Body of pancreas (tissue), 4 donors: ENCODE measurements at places on chromosomes 3 and 15. TPM values are rescaled to one million over a fixed set of nuclear protein-coding genes. Genes with fewer than 3 reads are reported as not detected.

Gene CPEB1
- total RNA-seq = 1.0 TPM

Gene NPAP1
- total RNA-seq = 0.26 TPM

Gene DAZL
- total RNA-seq = not detected

Gene LEKR1
- total RNA-seq = 0.99 TPM

Gene UBL7
- total RNA-seq = 25.7 TPM

DNA sequence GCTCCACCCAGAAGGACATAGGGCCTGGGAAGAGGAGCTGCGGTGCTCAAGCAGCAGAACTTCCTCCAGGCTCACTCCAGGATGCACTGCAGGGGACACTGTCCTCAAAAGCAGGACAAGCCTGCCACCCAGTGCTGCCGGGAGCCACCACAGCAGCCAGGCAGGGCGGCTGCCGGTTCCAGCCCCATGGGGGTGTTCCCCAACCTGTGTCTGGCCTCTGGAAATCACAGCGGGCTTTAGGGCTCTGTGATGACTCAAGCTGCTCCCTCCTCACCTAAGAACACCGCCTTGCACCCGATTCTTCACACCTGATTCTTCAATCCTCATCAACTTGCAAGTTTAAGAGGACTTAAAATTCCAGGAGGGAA lies 71.9 kb upstream of the SLC6A11 start:
- H3K27me3 ChIP-seq = no peaks in the 10 kb centered on the region
- no peaks in the 10 kb centered on the region for H3K36me3 ChIP-seq
- no peaks in the 10 kb centered on the region for H3K4me1 ChIP-seq
- H3K27ac ChIP-seq = no peak overlapping the region
- H3K4me3 ChIP-seq = no peak overlapping the region

DNA sequence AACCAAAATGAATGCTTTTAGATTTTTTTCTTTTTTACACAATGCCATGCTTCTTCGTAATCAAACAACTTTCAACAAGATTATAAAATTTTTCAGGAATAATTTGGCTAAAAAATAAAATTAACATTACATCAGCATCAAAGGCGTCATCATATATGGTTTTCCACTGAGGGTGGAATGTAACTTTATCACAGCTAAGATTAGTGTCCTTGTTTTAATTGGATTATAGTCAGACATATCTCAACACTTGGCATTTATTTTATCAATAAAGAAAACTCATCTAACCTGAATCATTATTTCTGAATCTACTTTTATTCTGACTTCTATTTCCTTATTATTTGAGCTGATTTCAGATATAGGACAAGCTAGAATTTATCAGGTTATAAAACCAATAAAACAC lies 1.6 kb downstream of the NRG4 start:
- no peak overlapping the region for H3K27ac ChIP-seq
- no peaks in the 10 kb centered on the region for H3K27me3 ChIP-seq
- H3K4me3 ChIP-seq = no peak overlapping the region
- H3K4me1 ChIP-seq = peaks cover 33% of the 10 kb centered on the region
- DNase-seq = no peak

GRCh38 chr3:183553334-183554026 lies 2.0 kb downstream of the KLHL6 start:
- no peaks in the 10 kb centered on the region for H3K27me3 ChIP-seq
- no peak for DNase-seq
- no peak overlapping the region for H3K4me3 ChIP-seq

DNA sequence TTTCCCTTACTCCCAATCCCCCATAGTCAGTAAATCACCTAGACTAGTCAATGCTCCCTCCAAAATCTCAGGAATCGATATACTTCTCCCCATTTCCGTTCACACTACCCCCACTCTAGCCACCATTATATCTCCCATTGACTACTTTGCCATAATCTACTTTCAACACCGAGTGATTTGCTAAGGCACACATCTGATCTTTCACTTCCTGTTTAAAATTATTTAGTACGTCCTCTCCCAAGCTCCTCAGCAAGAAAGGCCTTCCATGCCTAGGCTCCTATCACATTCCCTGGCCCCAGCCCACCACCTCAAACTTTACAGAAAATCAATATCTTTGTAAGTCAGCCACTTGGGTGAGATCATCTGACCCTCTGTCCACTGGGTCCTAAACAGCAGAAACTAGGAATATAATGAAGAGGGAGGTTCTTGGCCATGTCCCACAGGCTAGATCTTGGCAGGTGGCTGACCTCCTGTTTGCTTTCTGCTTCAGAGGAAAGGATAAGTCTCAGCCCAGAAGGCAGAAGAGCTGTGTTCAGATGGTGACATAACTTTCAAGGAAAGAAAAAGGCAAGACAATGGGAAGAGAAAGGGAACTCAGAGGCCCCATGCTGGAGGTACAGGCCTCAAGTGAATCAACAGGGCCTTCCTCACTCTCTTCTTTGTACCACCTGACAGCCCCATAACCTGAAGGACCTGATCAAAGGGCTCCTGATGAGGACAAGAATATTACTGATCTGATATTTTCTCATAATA lies 103.0 kb downstream of the RPL22L1 start:
- H3K4me1 ChIP-seq = peaks cover 27% of the 10 kb centered on the region
- no peaks in the 10 kb centered on the region for H3K36me3 ChIP-seq
- H3K27me3 ChIP-seq = no peaks in the 10 kb centered on the region
- no peak overlapping the region for H3K4me3 ChIP-seq

- H3K36me3 ChIP-seq = no peaks in the 10 kb centered on the region
- peaks cover 77% of the 10 kb centered on the region for H3K4me1 ChIP-seq
- no peak overlapping the region for H3K4me3 ChIP-seq
- no peaks in the 10 kb centered on the region for H3K27me3 ChIP-seq
- peak overlapping the region; percentile 93 for H3K27ac ChIP-seq
- no peak for DNase-seq
These were observed 2.9 kb downstream of the TPM1 start for GRCh38 chr15:63045465-63045840.

DNA sequence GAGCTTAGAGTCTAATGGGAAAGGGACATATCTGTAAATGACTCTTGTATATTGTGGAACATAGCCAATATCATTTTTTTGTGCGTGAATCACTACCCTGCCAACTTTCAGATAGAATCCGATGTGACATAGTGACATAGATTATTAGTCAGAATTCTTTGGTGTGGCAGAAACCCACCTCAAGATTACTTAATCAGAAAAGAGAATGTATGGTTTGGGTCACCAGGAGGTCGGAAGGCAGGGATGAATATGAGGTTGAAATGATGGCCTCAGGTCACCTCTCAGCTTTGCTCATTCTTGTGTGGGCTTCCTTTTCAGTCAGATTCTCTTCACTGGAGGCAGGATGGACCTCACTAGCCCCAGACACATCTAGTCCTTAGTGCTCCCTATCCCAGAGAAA lies 41.4 kb downstream of the SNAPC5 start:
- H3K4me3 ChIP-seq = no peak overlapping the region
- H3K4me1 ChIP-seq = no peaks in the 10 kb centered on the region
- no peak overlapping the region for H3K27ac ChIP-seq

GRCh38 chr15:79399606-79400005 lies 32.5 kb upstream of the MINAR1 start:
- no peak overlapping the region for H3K27ac ChIP-seq
- no peaks in the 10 kb centered on the region for H3K4me1 ChIP-seq
- no peak overlapping the region for H3K4me3 ChIP-seq
- no peaks in the 10 kb centered on the region for H3K27me3 ChIP-seq

DNA sequence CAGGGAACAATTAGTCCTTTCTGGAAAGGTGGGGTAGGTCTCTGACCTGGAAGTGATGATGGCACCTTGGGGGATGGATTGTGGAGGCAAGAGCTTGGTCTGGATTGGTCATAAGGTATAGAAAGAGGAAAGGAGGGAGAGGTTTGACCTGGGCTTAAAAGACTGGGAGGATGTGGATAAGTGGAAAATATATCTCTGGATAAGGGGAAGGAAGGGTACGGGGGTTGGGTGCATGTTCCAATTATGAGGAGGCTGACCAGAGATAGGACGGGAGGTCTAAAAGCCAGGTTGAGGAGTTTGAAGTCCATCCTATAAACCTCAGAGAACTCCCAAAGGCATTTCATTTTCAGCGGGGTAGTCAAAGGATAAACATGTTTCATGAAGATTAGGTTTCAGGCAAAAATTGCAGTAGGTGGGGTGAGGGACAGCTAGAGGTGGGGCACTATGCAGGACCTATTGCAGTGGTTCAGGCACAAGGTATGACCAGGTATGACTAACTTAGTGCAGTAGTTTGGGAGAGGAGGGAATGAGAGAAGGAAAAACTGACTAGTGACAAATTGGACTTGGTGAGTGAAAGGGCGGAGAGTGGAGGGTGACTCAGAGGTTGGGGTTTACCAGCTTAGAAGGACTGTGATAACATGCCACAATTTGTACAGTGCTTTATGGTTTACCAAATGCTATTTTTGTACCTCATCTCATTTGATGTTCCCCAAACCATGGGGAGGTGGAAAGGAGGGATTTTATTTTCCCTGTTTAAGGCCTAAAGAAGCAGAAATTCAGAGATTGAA lies 10.7 kb downstream of the PDE8A start:
- no peak overlapping the region for H3K27ac ChIP-seq
- DNase-seq = no peak
- H3K36me3 ChIP-seq = no peaks in the 10 kb centered on the region
- no peak overlapping the region for H3K4me3 ChIP-seq

GRCh38 chr3:29515451-29515850 lies 234.6 kb downstream of the RBMS3 start:
- no peak overlapping the region for H3K27ac ChIP-seq
- no peaks in the 10 kb centered on the region for H3K36me3 ChIP-seq
- no peaks in the 10 kb centered on the region for H3K27me3 ChIP-seq
- no peak for DNase-seq

- H3K4me3 ChIP-seq = no peak overlapping the region
- no peak for DNase-seq
- H3K27ac ChIP-seq = no peak overlapping the region
- no peaks in the 10 kb centered on the region for H3K4me1 ChIP-seq
- no peaks in the 10 kb centered on the region for H3K27me3 ChIP-seq
These were observed 36.8 kb upstream of the FNDC3B start for GRCh38 chr3:172002512-172003078.

- no peaks in the 10 kb centered on the region for H3K36me3 ChIP-seq
- DNase-seq = no peak
- H3K4me1 ChIP-seq = no peaks in the 10 kb centered on the region
- no peak overlapping the region for H3K27ac ChIP-seq
These were observed 428.3 kb downstream of the CNTN4 start for GRCh38 chr3:2526926-2527325.

GRCh38 chr15:63434576-63435186 lies 53.0 kb upstream of the CA12 start:
- no peak for DNase-seq
- no peaks in the 10 kb centered on the region for H3K36me3 ChIP-seq
- H3K27me3 ChIP-seq = no peaks in the 10 kb centered on the region
- H3K4me1 ChIP-seq = peaks cover 11% of the 10 kb centered on the region
- H3K4me3 ChIP-seq = no peak overlapping the region

GRCh38 chr15:49024840-49025239 lies 21.4 kb downstream of the SECISBP2L start:
- H3K4me1 ChIP-seq = no peaks in the 10 kb centered on the region
- H3K27ac ChIP-seq = no peak overlapping the region
- H3K36me3 ChIP-seq = peaks cover 7% of the 10 kb centered on the region
- no peaks in the 10 kb centered on the region for H3K27me3 ChIP-seq
